ENCODE measurements at places on chromosomes 3 and 15.

DNA sequence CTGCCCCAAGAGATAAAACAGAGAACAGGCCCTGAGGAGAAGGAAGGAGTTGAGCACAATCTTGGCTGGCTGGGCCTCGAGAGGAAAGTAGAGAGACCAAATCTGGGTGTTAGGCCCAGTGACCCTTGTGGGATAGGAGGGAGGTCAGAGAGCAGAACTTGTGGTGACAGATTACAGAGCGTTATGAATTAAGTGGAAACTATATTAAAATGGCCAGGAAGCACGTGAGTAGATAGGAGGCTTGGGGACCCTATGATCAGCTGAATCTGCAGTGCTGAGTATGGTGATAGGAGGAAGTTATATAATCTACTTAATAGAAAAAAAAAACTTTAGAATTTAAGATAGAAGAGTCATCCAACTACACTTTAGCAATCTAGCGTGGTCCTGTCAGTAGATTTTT, 30.0 kb downstream of the ST6GAL1 start:
- H3K36me3 ChIP-seq: peaks cover 51% of the 10 kb centered on the region
- no peaks in the 10 kb centered on the region for H3K27me3 ChIP-seq
- H3K27ac ChIP-seq: peak overlapping the region; percentile 13
- H3K4me3 ChIP-seq: no peak overlapping the region
- H3K4me1 ChIP-seq: peaks cover 24% of the 10 kb centered on the region

DNA sequence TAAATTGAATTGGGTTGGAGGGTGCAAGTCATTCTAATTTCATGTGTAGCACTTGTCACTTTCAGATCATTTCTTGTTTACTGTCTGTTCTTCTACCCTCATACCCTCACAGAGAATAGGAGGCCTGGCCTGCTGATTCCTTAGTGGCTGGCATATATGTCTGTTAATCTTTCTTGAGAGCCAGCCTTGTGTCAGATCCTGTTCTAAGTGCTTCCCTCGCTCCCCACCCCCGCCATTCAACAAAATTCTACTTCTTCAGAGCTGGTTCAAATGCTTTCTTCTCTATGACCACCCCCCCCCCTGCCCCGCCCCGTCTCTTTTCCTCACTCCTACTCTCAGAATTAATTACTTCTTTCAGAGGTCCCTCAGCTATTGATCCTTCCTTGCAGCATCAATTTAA, 1.5 kb upstream of the U2SURP start:
- peaks cover 17% of the 10 kb centered on the region for H3K4me1 ChIP-seq
- H3K4me3 ChIP-seq: peak overlapping the region; percentile 94
- DNase-seq: no peak
- no peak overlapping the region for H3K27ac ChIP-seq
- H3K27me3 ChIP-seq: peaks cover 8% of the 10 kb centered on the region
- H3K36me3 ChIP-seq: peaks cover 9% of the 10 kb centered on the region

DNA sequence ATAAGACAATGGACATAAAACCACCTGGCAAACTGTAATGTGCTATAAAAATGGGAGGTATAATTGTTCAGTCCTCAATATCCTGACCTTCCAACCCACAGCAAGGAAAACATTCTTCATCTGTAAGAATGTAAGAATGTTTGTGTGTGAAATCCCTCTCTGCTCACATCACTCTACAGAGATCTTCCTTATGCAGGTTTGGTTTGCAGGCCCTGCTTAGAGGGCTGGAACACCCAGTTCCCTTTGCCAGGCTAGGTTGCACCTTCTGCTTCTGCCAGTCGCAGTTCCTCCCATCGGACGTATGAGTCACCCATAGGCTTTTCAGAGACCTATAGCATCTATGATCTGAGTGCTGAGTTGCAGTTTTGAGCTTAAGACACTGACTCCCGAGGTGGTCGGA, 24.1 kb upstream of the MINAR1 start:
- DNase-seq: no peak
- no peaks in the 10 kb centered on the region for H3K27me3 ChIP-seq
- H3K36me3 ChIP-seq: no peaks in the 10 kb centered on the region

DNA sequence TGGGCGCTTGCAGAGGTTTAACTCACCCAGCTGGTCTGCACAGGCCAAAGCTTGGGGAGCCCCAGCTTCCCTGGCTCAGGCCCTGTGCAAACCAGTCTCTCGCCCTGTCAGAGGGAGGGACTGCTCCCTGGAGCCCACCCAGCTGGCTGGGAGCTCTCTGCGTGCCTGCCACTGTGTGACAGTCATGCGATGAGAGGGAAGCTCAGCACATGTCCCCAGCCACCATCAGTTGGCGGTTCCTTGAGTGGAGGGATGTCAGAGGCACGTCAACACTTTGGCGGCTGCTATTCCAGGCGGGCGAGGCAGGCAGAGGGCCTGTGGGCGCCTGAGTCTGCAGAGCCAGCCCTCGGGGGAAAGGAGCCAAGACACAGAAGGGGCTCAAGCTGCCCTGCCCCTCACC, 324.6 kb downstream of the UACA start:
- DNase-seq: no peak
- no peaks in the 10 kb centered on the region for H3K36me3 ChIP-seq
- H3K4me1 ChIP-seq: peaks cover 17% of the 10 kb centered on the region
- H3K4me3 ChIP-seq: no peak overlapping the region
- H3K27me3 ChIP-seq: peaks cover 35% of the 10 kb centered on the region

- peaks cover 17% of the 10 kb centered on the region for H3K27me3 ChIP-seq
- H3K36me3 ChIP-seq: no peaks in the 10 kb centered on the region
- H3K27ac ChIP-seq: no peak overlapping the region
- no peak for DNase-seq
Observed at GRCh38 chr3:120181632-120182031, 87.4 kb upstream of the GSK3B start.

- peaks cover 8% of the 10 kb centered on the region for H3K4me1 ChIP-seq
- no peak overlapping the region for H3K4me3 ChIP-seq
- no peak for DNase-seq
- H3K27me3 ChIP-seq: peaks cover 36% of the 10 kb centered on the region
Observed at GRCh38 chr3:194773771-194774455, 88.2 kb downstream of the FAM43A start.

- no peaks in the 10 kb centered on the region for H3K27me3 ChIP-seq
- no peak overlapping the region for H3K27ac ChIP-seq
- H3K4me3 ChIP-seq: no peak overlapping the region
- H3K4me1 ChIP-seq: peaks cover 2% of the 10 kb centered on the region
Observed at GRCh38 chr15:68200016-68200861, 4.9 kb downstream of the CALML4 start.

DNA sequence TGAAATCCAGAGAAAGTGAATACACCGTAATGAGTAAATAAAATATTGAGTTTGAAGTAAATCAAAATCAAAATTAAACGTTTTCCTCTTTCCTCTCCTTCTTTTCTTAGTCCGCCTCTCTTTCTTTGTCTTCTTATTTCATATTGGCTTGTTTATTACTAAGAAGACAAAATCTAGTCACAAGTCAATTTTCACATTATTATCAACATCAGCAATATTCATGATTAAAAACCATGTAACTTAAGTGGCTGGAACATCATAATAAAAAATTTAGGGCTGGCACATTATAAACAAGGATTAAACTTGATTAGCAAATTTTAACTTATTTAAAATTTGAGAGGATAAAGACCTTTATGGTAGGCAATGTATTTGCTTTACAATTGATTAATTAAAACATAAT, 61.4 kb downstream of the BCHE start:
- DNase-seq: no peak
- H3K27me3 ChIP-seq: no peaks in the 10 kb centered on the region
- H3K36me3 ChIP-seq: no peaks in the 10 kb centered on the region
- no peak overlapping the region for H3K4me3 ChIP-seq

GRCh38 chr15:100824211-100824610, 55.4 kb upstream of the ALDH1A3 start:
- no peak overlapping the region for H3K27ac ChIP-seq
- no peaks in the 10 kb centered on the region for H3K36me3 ChIP-seq
- no peak overlapping the region for H3K4me3 ChIP-seq
- no peak for DNase-seq
- no peaks in the 10 kb centered on the region for H3K4me1 ChIP-seq
- H3K27me3 ChIP-seq: peaks cover 27% of the 10 kb centered on the region

DNA sequence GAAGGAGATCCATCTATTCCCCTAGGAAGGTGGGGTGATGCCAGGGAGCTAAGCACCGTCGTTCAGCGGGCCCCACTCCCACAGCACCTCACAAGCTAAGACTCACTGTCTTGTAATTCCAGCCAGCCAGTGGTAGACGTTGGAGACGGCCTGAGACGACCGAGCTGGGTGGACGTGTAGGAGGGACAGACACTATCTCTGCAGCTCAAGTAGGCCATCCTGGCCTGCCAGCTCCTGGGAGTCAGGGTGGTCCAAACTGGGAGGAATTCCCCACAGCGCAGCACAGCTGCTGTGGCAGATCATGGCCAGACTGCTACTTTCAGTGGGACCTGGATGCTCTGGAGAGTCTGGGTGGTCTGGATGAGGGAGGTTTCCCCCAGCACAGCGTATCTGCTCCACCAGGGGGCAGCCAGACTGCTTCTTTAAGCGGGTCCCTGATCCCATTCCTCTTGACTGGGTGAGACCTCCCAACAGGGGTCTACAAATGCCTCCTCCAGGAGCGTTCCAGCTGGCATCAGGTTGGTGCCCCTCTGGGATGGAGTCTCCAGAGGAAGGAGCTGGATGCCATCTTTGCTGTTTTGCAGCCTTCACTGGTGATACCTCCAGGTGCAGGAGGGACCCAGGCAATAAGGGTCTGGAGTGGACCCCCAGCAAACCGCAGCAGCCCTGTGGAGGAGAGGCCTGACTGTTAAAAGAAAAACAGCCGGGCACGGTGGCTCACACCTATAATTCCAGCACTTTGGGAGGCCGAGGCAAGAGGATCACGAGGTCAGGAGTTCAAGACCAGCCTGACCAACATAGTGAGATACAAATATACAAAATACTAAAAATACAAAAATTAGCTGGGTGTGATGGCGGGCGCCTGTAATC, 27.6 kb downstream of the GNB5 start:
- no peaks in the 10 kb centered on the region for H3K27me3 ChIP-seq
- peaks cover 35% of the 10 kb centered on the region for H3K36me3 ChIP-seq
- DNase-seq: no peak
- no peak overlapping the region for H3K4me3 ChIP-seq

- H3K27me3 ChIP-seq: no peaks in the 10 kb centered on the region
- H3K36me3 ChIP-seq: peaks cover 58% of the 10 kb centered on the region
- H3K4me3 ChIP-seq: peak overlapping the region; percentile 44
- no peak overlapping the region for H3K27ac ChIP-seq
- peaks cover 38% of the 10 kb centered on the region for H3K4me1 ChIP-seq
Observed at GRCh38 chr3:42192334-42193200, 73.4 kb downstream of the CCK start.

- H3K27me3 ChIP-seq: no peaks in the 10 kb centered on the region
- no peaks in the 10 kb centered on the region for H3K4me1 ChIP-seq
- no peak for DNase-seq
- no peak overlapping the region for H3K4me3 ChIP-seq
Observed at GRCh38 chr3:169420429-169420828, 243.1 kb downstream of the MECOM start.

- DNase-seq: no peak
- H3K27ac ChIP-seq: no peak overlapping the region
- no peaks in the 10 kb centered on the region for H3K27me3 ChIP-seq
- peaks cover 96% of the 10 kb centered on the region for H3K36me3 ChIP-seq
- H3K4me3 ChIP-seq: no peak overlapping the region
Observed at GRCh38 chr15:56232058-56232457, 11.6 kb downstream of the RFX7 start.

DNA sequence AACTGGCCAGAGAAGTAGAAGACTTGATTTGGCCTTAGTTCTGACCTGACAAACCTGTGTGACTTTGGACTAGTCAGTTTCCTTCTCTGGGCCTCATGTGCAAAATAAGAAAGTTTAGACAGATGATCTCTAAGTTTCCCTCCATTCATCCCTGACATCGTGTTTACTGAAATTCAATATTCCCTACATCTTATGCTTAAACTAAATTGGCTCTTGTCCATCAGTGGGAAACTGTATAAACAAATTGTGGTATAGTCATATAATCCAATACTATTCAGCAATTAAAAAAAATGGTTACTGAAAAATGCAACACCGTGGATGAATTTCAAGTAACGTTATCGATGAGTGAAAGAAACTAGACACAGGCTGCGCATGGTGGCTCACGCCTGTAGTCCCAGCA, 64.4 kb upstream of the HRH1 start:
- no peak overlapping the region for H3K27ac ChIP-seq
- no peak overlapping the region for H3K4me3 ChIP-seq
- no peak for DNase-seq

GRCh38 chr3:58474967-58475578, 16.8 kb upstream of the KCTD6 start:
- no peaks in the 10 kb centered on the region for H3K36me3 ChIP-seq
- no peak for DNase-seq
- H3K27ac ChIP-seq: no peak overlapping the region

- no peaks in the 10 kb centered on the region for H3K27me3 ChIP-seq
- H3K4me3 ChIP-seq: no peak overlapping the region
- peaks cover 76% of the 10 kb centered on the region for H3K36me3 ChIP-seq
- H3K4me1 ChIP-seq: peaks cover 45% of the 10 kb centered on the region
- H3K27ac ChIP-seq: peak overlapping the region; percentile 54
Observed at GRCh38 chr3:187066228-187066995, 72.9 kb downstream of the RPL39L start.

Data from activated T-helper 2 cell treated with anti-CD3 and anti-CD28 coated beads, Interferon-gamma antibody, Interleukin-2, Interleukin-4, amounts not matched to agents 10 μg/mL and 5 μg/mL and 100 μg/mL, durations not matched to agents 14 hours and 24 hours and 36 hours (primary cell).